ENCODE measurements at places on chromosomes 2 and 18.

- DNase-seq = no peak
These were observed 44.5 kb upstream of the SEMA4C start for GRCh38 chr2:96914332-96914731.

- DNase-seq = no peak
These were observed 129.1 kb upstream of the MMADHC start for GRCh38 chr2:149716687-149717086.

- no peak for DNase-seq
These were observed 36.2 kb upstream of the LPIN1 start for GRCh38 chr2:11710210-11710609.

GRCh38 chr18:77140439-77141109, 8.0 kb upstream of the MBP start:
- DNase-seq = no peak

- DNase-seq = no peak
These were observed 249.8 kb upstream of the ATP5MC3 start for GRCh38 chr2:175431101-175431946.

DNA sequence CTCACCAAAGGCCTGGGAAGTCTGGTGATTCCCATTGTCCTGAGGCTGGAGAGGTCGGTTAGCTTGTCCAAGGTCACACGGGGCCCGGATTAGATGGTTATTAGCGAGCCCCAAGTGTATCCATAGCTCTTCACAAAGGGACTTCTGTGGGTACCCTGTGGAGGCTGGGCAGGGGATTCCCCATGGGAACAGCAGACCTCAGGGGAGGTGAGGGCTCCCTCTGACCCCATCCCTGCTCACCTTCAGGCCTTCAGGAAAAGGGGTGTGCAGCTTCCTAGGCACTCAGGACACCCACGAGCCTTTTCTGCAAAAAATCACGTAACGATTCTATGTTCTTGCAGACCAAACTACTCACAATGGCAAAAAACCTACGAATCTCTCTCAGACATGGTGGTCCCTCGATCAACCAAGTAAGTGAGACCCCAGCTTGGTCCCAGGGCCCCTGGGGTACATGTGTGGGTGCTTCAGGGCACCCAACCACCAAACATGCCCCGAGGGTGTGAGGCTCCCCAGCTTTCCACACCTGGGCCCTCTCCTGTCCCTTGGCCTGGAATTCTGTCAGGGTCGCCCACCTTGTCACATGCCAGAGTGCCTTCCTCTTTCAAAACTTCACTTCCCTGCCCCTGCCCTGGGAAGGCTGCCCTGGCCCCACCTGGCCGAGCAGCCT, 40.3 kb downstream of the PDIA6 start:
- DNase-seq = no peak

DNA sequence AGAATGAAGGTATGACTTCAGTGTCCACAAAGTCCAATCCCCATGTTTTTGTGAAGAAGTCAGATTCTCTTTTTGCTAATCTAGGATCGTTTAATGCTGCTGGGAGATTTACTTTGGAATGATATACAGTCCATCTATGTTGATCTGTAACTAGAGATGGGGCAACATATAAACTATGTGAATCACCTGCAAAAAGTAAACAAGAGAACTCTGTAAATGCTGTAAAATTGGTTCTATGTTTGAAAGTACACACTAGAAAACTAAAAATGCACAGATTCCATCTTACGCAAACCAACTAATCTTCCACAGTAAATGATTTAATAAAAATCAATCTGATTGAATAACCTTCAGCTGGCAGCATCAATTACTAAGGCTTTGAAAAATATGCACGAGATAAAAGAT, 37.5 kb downstream of the VPS54 start:
- no peak for DNase-seq

DNA sequence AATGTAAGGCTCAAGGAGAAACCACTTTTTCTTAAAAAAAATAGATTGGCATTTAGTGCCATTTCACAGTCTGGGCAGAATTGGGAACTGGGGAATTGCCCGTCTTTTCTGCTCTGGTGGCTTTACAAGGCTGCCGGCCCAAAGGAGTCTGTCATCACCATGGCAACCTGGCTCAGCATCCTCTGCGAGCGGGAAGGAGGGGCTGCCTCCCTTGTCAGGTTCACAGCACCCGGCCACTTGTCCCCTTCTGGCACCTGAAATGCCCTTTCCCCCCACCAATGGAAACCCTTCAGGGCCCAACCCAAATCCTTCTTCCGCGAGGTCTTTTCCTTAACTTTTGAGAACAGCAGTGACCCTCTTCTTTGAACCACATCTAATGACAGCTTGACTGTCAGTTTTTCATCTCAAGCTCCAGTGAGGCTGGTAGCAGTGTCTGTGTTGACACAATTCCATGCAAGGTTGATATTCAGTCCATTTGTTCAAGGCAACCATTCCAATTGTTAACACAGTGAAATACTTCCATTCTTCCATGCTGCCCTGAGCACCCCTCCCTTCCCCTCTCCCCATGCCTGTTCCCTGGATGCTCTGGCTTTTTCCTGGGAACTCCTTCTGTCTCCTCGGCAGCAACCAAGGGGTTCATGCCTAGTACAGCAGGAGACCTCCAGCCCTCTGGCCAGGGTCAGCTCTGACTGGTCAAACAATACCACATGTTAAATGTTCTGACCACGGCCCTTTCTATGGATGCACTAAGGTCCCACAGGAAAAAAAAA, 79.6 kb downstream of the DNER start:
- no peak for DNase-seq

- DNase-seq = no peak
These were observed 24.9 kb upstream of the COL5A2 start for GRCh38 chr2:189204322-189204941.

- DNase-seq = no peak
These were observed 24.6 kb upstream of the CERS6 start for GRCh38 chr2:168431301-168432024.

- no peak for DNase-seq
These were observed 37.3 kb downstream of the GREB1 start for GRCh38 chr2:11571170-11571569.

DNA sequence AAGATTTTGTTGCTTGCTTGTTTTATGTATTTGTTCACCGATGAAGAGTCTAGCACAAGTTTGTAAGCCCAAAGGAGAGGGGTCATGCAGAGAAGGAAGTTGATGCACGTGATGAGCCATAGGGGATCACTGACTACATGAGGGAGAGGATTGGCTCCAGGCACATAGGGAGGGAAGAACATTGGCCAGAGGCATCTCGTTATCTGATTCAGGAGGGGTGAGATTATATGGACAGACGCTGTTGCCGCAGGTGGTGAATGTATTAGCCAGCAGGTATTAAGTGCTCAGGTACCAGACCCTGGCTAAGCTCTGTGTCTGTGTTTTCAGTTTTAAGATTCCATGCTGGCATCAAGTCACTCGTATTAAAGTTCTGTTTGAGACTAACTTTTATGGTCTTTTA, 91.8 kb upstream of the CHST9 start:
- no peak for DNase-seq

DNA sequence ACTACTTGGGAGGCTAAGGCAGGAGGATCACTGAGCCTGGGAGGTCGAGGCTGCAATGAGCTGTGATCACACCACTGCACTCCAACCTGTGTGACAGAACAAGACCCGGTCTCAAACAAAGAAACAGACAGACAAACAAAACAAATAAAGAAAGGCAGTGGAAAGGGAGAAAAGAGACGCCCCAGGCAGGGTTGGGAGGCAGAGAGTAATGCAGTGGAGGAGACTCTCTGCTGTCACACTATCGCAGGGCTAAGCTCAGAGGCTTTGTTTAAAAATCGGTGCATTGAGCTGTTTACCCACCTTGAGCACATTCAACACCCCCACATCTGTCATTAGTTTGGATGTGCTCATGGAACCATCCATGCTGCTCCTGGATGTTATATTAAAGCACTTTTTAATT, 84.2 kb upstream of the RMP24 start:
- no peak for DNase-seq

- no peak for DNase-seq
These were observed 1232.3 kb upstream of the SLC39A10 start for GRCh38 chr2:194424683-194425209.
